ENCODE measurements at places on chromosomes 1 and 21.
A peak's percentile ranks its signal among the peaks of the same experiment; 100 is the strongest.

- no peak for DNase-seq
Observed at GRCh38 chr1:221018414-221018813, 139.2 kb downstream of the HLX start.

- DNase-seq: no peak
Observed at GRCh38 chr1:225026701-225027100, 97.2 kb downstream of the DNAH14 start.

DNA sequence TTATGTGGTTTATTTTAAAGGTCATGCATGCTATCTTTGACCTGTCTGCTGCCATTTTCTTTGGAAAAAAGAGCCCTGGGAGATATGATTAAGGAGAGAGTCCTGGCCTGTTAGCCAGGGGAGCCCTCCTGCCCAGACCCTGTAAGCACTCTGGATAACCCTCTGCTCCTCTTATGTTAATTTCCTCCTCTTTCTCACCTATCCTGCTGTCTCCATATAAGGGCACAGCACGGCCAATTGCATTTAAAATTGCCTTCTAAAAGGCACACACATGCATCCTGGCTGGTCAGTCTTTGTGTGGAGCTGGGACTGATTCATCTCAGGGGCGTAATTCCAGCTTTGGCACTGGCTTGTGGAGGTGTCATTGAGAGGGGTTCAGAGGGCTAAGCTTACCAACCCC lies 158.9 kb downstream of the ST6GALNAC5 start:
- DNase-seq: no peak

DNA sequence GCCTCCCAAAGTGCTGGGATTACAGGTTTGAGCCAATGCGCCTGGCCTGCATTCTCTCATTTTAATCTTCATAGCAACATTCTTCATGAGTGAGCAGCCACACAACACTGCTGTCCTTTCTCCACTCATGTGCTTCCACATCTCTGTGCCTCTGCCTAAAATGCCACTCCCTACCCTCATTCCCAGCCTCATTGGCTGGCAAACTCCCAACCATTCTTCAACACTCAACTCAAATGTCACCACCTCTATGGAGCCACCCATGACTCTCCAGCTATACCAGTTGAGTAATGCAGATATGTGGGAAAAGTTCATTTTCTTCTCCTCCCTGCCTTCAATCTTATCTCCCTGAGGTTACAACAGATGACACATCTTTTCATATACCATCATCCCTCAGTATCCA lies 53.9 kb upstream of the ZC3H12A start:
- no peak for DNase-seq

DNA sequence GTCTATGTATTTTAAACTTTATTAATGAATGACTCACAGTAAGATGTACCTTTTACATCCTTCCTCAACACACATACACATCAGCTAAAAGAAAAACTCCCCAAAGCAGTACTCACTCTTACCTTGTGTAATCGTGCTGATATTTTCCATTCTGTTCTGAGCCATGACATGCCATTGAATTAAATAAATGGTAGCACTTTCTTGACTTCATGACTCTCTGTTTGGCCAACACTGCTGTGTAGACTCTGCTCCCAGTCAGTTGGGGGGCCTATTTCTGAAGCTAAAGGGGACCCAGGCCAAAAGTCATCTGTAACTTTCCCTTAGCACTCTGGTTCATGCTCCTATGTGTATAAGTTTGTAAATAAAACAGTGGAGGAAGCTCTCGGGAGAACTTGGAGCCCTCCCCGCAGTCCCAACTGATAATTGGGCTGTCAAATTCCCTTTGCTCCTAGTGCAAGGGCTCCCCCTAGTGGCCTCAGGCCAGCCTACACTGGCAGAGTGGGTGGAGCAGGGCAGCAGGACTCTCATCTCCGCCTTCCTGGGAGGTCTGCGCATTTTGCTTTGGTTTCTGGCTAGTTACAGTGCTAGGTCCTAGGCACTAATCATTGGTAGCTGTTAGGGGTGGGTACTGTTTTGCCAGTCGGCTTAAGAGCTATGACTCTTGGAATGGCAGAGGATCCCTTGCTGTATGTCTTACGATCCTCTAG lies 1.7 kb upstream of the FYB2 start:
- peak; percentile 82 for DNase-seq

DNA sequence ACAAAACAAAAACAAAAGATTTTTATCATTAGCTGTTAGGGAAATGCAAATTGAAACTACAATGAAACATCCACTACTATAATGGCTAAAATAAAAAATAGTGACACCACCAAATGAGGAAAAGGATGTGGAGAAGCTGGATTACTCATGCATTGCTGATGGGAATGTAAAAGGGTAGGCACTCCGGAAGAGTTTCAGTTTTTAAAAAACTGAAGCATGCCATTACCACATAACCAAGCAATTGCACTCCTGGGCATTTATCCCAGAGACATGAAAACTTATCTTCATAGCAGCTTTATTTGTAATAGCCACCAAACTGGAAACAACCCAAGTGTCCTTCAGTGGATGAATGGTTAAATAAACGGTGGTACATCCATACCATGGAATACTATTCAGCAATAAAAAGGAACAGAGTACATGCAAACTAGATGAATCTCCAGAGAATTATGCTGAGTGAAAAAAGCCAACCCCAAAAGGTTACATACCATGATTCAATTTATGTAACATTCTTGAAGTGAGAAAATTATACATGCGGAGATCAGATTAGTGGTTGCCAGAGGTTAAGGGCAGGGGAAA lies 14.5 kb upstream of the CFAP298 start:
- DNase-seq: no peak

GRCh38 chr1:48552903-48553606 lies 81.1 kb upstream of the SPATA6 start:
- peak; percentile 55 for DNase-seq

DNA sequence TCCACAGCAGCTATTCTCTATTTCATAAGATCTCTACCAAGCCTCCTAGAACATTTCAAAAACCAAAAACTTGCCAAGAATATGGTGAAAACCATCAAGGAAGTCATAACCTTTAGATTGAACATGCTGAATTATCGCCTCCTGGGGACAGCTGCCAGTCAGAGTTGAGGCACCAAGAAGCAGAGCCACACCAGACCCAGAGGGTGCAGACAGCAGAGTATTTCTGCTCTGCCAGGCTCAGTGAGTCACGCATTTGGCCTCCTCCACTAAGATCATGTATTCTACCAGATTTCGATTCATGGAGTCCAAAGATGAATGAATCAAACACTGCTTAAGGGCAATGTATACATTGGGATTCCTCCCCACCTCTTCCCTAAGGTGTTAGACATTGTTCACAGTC lies 2.1 kb downstream of the F3 start:
- DNase-seq: no peak

Measured in right cardiac atrium (tissue), 5 donors.